Tibial nerve (tissue), 4 donors: ENCODE measurements at places on chromosomes 16 and 17. TPM values are rescaled to one million over a fixed set of nuclear protein-coding genes. Genes with fewer than 3 reads are reported as not detected.

- no peaks in the 10 kb centered on the region for H3K27me3 ChIP-seq
- peak overlapping the region; percentile 96 for H3K27ac ChIP-seq
- no peak overlapping the region for H3K4me3 ChIP-seq
- H3K4me1 ChIP-seq = peaks cover 81% of the 10 kb centered on the region
Measured at GRCh38 chr16:66551348-66551759, 1.0 kb upstream of the CKLF start.

DNA sequence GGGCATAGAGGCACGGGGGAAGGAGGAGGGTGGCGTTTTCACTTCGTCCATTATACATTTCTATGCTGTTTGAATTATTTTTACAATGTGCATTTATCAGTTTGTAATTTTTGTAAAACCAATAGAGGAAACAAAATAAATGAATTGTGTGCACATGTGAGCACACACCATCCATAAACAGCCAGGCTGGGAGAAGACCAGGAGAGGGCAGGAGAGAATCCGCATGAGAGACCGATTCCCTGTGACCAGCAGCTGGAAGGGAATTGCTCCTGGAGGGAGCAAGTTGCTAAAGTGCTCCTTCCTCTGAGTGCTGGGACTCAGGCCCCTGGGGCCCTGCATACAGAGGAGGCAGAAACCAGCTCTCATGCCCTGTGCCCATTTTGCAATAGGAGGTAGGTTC is 126.0 kb downstream of the ABCC12 start:
- no peak overlapping the region for H3K27ac ChIP-seq
- no peaks in the 10 kb centered on the region for H3K27me3 ChIP-seq
- no peaks in the 10 kb centered on the region for H3K4me1 ChIP-seq

Gene PPY
- total RNA-seq = not detected

Gene CX3CL1
- total RNA-seq = 8.7 TPM
